ENCODE measurements at places on chromosomes 3 and 15.
A peak's percentile ranks its signal among the peaks of the same experiment; 100 is the strongest.

- DNase-seq: no peak
Measured at GRCh38 chr15:36671017-36671416, 91.6 kb downstream of the CDIN1 start.

GRCh38 chr3:16884084-16884747 is 539 bp upstream of the PLCL2 start:
- DNase-seq: no peak

DNA sequence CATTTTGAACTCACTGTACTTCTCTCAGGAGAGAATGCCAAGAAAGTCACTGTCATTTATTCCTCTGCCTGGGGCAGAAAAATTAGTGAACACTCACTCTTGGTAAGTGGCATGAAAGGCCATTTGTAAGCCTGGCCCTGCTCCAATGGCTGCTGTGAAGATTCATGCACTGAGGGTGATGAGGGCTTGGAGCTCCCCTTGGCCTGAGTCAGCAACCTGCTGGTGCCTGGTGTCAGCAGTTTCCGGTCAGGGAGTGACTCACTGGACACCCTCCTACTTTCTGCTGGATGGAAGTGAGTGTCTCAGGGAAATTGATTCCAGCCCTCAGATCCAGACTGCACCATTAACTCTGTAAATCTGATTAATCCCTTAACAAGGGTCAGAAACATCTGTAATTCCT is 37.6 kb downstream of the TRA2B start:
- peak; percentile 98 for DNase-seq

DNA sequence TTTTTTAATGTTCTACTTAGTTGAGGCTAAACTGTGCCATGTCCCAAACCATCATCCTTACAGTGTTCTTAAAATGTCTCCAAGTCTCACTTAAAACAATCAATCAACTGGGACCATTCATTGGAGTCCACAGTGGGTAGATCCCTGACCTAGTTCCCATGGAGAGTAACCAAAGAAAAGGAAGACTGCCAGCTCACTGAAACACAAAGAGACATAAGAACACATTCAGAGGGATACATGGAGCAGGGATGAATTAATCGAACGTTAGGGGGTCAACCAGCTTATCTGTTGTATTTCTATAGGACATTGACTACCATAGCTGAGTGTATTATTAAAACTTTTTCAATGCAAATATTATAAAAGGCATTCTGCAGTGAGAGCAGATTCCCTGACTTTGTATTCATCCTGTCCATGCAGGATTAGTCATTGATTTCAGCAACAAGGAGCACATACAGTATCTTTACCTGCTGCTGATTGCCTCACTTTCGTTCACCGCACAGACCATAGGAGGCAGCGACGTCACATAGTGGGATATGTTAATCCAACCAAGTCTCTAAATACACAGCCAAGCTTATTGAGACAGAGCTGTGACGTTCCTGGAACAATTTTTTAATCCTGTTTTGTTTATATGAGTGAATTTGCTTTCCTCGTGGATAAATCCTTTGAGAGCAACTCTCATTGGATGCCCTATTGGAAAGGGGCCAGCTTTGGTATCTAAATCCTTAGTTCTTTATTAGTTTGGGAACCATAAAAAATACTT is 364.9 kb upstream of the RBMS3 start:
- peak; percentile 87 for DNase-seq

DNA sequence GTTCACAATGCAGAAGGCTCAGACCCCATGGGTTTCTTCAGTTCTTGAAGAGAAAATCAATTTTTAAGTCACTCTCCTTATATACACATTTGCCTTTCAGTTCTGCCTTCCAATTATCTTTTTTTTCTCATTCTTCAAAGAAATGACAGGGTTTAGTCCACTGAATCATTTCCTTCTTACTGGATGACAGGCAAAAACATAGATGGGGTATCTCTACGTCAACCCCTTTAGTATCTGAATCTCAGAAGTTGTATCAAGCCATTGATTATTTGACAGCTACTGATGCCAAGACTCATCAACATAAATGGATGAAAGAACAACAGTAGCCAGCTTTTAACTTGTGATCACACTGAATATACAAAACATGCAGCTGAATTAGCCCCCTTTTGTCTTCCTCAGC is 6.5 kb downstream of the ATOSA start:
- no peak for DNase-seq

DNA sequence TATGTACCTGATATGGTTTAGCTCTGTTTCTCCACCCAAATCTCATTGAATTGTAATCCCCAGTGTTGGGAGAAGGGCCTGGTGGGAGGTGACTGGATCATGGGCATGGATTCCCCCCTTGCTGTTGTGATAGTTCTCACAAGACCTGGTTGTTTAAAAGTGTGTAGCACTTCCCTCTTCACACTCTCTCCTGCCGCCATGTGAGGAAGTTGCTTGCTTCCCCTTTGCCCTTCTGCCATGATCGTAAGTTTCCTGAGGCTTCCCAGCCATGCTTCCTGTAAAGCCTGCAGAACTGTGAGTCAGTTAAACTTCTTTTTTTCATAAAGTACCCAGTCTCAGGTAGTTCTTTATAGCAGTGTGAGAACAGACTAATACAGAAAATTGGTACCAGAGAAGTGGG is 93.1 kb downstream of the C3orf70 start:
- no peak for DNase-seq

GRCh38 chr3:169240786-169241486 is 422.6 kb downstream of the MECOM start:
- DNase-seq: no peak

- DNase-seq: no peak
Measured at GRCh38 chr3:35602395-35602936, 36.9 kb upstream of the ARPP21 start.

DNA sequence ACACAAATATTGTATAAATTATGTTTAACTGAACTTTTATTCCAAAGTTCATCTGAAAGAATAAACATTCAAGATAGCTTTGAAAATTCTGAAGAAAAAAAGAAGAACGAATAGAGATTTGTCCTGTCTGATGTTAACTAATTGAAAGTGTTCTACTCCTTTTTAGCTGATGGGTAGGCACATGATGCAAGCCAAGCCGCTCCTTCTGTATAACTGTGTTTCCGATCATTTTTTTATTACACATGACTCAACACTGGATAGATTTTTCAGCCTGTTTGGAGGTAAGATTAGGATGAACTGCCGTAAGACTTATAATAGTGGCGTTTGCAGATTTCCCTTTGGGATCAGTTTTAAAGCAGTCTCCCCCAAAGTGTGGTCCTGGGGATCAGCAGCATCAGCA is 19.0 kb downstream of the NSUN3 start:
- DNase-seq: no peak

- peak; percentile 80 for DNase-seq
Measured at GRCh38 chr15:101128221-101129015, 123.4 kb downstream of the CHSY1 start.

DNA sequence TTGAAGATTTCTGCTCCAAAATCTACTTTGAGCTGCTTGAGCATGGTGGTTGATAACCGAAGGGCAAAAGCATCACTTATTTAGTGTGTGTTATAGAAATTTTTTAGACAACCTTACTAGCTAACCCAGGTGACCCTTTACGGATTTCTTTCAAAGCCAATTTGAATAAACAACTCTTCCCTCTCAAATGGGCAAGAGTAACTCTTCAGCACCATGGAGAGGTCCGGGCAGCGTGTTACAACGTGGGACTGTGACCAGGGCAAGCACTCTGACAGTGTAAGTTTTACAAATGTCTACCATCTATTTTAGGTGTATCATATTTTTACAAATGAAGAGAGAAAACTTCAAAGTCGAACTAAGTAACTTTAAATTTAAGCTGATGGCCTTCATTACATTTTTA is 471.8 kb downstream of the MFSD1 start:
- DNase-seq: peak; percentile 41

GRCh38 chr3:131386429-131387165 is 5.0 kb downstream of the NUDT16 start:
- DNase-seq: no peak

DNA sequence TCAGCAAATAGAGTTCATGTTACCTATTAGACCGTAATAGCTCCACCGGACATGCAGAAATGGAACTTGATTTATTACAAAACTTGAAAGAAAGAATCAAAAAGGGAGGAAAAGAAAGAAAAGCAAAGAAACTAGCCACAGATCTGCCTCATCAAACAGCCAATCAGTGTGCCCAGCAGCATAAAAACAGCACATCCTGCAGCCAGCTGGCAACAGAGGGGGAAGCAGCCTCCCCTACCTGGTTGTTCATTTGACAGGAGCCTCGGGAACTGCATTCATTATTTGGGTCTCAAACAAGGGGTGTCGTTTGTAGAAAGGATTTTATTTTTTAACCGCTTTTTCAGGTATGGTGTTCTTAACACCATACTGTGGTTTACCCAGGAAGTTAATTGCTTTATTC is 181.5 kb upstream of the TOPAZ1 start:
- no peak for DNase-seq

- DNase-seq: no peak
Measured at GRCh38 chr3:76753599-76753998, 286.3 kb upstream of the ROBO2 start.

DNA sequence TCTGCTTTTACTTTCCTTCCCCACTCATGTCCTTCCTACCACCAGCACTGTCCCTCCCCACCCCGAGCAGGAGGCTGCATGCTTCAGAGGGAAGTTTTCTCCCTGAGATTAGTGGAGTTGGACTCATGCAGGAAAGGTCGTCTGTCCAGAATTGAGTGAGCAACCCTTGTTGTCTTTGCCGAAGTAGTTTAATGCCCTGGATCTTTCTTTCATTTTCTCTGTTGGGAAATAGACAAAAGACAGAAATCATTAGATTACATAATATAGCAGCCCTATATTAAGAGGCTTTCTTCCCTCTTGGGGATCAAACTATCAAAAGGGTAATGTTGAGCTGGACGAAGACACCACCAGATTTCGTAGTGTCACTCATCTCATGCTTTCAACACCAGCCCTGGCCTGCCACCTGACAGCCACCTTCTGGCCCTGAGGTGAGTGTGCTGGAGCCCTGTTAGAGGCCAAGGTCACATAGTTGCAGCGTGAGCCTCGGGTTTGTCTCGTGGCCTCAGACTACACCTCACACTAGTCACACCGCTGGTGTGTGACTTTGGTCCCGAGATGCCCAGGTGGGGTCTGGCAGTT is 231.0 kb downstream of the ITPR1 start:
- no peak for DNase-seq

DNA sequence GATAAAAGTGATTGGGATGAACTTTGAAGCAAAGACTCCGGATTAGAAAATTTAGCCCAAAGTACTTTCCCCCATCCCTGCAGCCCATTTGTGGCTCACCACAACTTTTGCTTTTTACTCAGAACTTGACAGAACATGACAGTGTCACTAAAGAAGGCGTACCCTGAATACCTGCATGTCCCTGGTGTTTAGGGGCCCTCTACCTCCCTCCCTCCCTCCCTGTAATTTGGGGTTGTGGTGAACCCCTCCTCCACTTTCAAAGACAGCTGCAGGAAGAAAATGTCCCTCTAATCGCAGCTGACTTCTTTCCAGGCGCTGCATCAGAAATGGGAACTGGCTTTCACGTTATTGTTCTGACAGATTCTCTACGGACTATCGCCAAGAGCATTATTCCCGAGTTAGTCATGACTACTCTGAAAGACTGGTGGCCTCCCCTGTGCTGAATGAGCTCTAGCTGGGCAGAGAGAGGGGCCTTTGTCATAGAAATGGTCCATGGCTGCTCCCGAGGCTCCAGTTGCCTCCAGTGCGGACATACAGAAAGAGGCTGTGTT is 93.2 kb upstream of the ARHGEF3 start:
- no peak for DNase-seq
